ENCODE measurements at places on chromosomes 2 and 18.

DNA sequence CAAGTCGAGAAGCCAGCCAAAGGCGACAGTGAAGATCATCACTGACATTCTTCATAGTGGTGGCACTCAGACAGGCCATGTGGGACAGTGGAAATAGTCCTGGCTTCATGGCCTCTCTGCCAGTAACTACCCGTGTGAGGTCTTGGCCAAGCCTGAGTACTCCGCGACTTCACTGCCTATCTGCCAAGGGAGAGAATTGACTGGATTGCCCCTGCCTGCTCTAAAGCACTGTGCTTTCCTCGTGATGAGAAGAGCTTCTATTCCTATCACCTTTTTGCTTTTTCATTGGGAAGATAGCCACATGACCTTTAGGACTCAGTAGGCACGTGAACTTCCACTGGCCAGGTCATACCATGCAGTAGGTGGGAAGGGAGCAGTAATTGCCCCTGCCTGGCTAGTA, 239.3 kb downstream of the HAUS1 start:
- no peak for DNase-seq

GRCh38 chr2:148666555-148666954, 22.0 kb downstream of the EPC2 start:
- no peak for DNase-seq

- peak; percentile 52 for DNase-seq
Measured at GRCh38 chr2:130963196-130963848, 126.6 kb downstream of the ARHGEF4 start.

DNA sequence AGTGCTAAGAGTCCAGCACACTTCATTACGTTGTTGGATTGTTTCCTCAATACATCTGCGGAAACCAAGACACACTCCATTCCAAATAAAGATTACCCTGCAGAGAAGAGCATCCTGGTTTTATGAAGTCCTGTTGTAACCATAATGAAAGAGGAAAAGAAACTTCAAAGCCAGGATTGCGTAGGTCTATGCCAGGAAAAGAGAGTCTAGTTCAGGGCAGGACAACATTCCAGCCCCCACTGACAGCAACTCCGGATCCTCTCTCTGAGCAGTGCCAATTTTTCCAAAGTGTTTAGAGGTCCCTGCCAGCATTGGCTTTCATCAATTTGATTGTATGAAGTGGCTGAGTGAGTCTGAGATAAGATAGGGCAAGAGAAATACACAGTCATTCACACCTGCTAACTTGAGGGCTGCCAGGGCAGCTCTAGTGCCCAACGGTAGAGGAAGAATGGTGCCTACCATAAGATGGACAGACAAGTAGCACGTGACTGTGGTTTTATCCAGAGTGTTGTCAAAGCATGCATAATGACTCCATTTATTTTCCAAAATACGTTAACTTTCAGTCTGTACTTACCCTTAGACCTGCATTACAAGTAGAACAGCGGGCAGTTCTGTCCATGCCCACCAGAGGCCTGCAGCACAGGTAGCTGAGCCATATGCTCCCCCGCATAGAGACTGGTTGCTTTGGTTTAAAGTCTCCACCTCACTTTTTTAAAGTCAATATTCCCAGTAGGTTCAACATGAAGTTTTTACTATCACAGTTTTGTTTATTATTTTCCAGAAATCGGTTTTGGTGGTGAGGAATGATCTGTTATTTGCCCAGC, 23.7 kb downstream of the PIEZO2 start:
- DNase-seq = no peak

DNA sequence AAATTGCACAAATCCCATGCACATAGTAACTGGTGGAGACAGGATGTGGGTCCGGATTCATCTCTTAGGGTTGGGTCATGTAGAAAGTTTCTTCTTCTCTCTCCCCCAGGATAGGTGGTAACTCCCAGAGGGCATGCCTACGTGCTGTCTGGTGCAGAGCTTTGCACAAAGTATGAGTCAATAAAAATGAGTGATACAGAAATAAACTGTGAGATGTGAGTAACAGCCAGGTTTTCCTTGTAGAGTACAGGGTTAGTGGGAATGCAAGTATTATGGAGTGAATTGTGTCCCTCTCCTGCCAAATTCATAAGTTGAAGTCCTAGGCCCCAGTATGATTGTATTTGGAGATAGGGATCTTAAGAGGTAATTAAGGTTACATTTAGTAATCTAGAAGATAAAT, 289.4 kb downstream of the ALK start:
- no peak for DNase-seq

GRCh38 chr2:197130318-197130717, 180.3 kb downstream of the ANKRD44 start:
- no peak for DNase-seq

DNA sequence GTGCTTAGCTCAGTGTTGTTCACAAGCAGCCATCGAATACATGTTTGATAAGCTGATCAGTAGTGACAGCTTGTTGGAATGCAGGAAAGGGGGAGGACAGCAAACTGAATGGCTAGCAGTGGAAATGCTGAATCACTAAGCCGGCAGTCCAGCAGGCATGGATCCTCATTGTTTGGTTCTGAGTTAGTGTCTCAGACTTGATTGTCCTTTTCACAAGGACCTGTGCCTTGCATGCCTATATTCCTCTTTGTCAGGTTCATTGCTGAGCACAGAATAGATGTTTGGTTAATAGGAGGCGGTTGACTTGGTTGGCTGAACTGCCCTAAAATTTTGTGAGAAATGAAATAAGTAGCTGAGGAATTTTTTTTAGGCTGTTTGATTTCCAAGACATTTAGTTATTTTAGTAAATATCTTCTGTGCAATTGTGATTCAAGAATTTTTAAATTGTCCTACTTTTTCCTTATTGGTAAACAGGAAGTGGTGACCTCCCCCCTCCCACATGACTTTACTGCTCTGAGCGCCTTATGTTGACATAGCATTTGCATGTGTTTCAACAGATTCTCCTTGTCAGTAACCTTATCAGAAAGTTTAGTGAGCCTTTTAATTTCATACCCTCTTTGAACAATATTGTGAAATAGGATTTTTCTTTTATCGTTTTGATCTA, 21.4 kb upstream of the STON1 start:
- no peak for DNase-seq

DNA sequence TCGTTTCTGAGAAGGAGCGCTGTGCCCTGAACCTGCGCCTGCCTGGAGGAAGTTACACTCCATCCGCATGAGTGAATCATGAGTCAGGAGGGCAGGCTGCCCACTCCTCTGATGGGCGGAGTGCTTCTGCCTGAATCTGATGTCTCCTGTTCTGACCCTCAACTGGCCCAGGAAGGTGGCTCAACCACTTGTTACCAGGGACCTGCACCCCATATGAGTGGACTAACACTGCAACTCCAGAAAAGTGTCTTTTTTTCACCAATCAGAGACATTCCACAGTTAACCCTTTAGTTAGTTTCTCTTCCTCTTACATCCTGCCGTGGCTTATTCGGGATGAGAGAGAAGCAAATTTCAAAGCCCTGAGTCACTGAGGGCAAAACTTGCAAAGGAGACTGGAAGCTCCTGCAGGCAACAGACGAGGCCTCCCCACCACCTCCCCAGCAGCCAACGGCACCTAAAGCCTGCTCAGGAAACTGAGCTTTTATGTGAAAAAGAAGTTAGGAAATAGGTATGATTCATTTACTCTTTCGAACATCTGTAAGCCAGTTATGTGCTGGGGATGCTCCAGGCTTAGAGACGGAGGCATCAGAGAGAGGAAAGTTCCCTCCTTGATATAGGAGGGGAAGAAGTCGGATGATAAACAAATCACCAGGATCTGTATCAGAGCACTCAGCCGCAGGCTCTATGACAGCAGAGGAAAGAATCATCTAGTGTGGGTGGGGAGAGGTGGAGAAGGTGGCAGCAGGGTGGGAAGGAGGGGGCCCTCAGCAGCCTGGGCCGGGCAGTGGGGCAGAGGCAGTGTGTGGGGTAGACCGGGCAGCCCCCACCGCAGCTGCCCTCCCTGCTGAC, 30.9 kb downstream of the MBP start:
- DNase-seq = peak; percentile 31

- DNase-seq = no peak
Measured at GRCh38 chr2:224029876-224030275, 9.2 kb downstream of the SERPINE2 start.

- peak; percentile 65 for DNase-seq
Measured at GRCh38 chr18:59783138-59783537, 85.9 kb upstream of the CCBE1 start.

GRCh38 chr2:125684256-125684655, 971.7 kb upstream of the GYPC start:
- DNase-seq = no peak

GRCh38 chr2:62354771-62355561, 151.0 kb downstream of the TMEM17 start:
- DNase-seq = no peak

DNA sequence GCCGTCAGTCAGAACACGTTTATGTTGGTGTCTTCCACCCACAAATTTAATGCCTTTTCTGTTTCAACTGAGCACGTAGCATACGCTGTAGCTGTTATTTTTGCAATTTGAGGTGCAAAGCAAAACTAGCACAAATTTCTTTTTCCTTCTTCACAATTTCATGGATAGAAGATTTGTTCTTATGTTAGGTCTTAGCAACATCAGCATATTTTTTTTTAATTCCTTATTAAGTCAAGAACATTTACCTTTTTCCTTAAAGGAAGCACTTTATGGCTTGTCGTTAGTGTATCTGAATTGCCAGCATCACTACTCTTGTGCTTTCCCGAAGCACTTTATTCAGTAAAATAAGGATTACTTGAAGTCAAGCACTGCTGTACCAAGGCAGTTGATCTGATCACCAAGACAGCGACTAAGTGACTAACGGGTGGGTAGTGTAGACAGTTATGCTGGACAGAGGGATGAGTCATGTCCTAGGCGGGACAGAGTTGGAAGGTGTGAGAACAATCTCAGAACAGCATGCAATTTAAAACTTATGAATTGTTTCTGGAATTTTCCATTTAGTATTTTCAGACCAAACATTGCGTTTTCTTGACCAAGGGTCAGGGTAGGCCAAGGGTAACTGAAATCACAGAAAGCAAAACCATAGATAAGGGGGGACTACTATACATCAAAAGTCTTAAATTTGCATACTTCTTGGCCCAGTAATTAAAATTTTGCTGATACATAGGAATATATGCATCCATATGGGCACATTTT, 13.3 kb downstream of the BABAM2 start:
- DNase-seq = no peak

DNA sequence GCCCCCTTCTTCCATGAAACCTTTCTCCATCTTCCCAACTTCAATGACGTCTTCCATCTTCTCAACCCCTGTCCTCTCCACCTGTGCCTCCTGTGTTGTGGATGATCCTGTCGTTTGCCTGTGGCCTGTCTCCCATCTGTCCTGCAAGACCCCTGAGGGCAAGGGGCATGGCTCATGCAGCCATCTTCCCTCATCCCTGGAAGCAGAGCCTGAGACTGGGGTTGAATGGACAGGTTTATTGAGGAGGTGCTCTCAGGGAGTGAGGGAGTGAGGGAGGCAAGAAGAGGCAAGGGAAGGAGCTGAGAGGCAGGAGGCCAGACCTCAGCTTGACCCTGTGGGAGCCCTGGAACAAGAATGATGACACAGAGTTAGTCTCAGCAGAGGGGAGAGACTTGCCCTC, 7.3 kb downstream of the SPATA3 start:
- DNase-seq = no peak

- no peak for DNase-seq
Measured at GRCh38 chr2:70397186-70397585, 95.3 kb upstream of the FAM136A start.

GRCh38 chr2:1601067-1601412, 143.3 kb downstream of the PXDN start:
- DNase-seq = no peak

DNA sequence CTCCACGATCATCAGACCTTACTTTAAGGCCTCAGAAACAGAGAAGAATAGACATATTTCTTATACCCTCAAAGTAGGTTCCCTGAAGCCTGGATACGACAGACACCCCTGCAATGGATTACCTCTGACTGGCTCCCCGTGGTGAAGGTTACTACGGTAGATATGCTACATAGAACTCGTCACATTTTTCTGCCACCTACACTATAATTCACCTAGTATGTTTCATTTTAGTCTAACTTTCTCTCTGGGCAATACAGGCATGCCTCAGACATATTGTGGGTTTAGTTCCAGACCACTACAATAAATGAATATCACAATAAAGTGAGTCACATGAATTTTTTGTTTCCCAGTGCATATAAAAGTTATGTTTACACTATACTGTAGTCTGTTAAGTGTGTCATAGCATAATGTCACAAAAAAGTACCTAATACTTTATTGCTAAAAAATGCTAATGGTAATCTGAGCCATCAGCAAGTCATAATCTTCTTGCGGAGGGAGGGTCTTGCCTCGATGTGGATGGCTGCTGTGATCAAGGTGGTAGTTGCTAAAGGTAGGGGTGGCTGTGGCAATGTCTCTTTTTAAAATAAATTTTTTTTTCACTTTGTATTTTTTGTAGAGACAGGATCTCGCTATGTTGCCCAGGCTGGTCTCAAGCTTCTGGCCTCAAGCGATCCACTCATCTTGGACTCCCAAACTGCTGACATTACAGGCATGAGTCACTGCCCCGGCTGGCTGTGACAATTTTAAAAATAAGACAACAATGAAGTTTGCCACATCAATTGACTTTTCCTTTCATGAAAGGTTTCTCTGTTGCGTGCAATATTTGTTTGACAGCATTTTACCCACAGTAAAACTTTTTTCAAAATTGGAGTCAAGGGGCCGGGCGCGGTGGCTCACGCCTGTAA, 64.6 kb downstream of the TGIF1 start:
- DNase-seq = no peak

GRCh38 chr2:41741951-41742595, 305.7 kb upstream of the PKDCC start:
- no peak for DNase-seq

- no peak for DNase-seq
Measured at GRCh38 chr2:173062801-173063200, 12.8 kb upstream of the MAP3K20 start.

GRCh38 chr2:158969715-158970240, 1.3 kb downstream of the TANC1 start:
- DNase-seq = peak; percentile 45

GRCh38 chr18:23992089-23992940, 22.2 kb upstream of the TTC39C start:
- DNase-seq = no peak

DNA sequence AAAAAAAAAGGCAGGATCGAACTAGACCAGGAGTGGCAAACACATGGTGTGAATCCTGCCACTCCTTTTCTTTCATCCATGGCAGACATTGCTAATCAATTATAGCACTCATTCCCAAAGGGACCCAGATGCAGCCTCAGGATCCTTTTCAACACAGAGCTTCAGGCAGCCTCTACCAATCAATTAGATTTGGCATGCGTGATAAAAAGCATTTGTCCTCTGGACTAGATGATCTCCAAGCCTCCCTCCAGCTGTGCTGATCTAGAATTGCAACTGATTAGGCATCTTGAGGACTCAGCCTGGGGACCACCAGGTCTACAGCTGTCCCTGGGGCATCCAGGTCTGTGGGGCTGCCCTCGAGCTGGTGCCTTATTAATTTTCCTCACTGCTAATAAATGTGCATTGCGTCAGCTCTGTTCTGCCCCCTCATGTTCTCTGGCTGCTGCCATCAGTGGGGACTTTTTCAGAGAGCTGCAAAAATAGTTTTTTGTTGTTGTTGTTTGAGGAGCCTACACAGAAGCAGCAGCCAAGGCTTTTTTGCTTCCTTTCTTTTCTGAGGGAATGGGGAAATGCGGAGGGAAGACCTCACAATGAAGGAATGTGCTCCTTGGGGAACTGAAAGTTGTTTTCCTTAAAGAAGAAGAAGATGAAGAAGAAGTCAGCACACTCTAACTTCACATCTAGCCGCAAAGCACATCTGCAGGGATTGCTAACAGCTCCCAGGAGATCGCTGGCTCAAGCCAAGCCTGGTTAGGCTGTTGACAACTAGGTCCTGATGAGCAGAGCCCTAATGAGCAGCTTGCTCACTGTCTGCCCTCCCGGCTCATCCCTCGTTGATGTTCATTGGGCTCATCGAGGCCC, 8.8 kb upstream of the ATOH8 start:
- peak; percentile 66 for DNase-seq

- DNase-seq = peak; percentile 38
Measured at GRCh38 chr2:79855264-79856006, 342.6 kb downstream of the CTNNA2 start.
